ENCODE measurements at places on chromosomes 7 and 10. TPM values are rescaled to one million over a fixed set of nuclear protein-coding genes. Genes with fewer than 3 reads are reported as not detected.

GRCh38 chr7:46485481-46486065, 564.5 kb upstream of the IGFBP3 start:
- H3K4me1 ChIP-seq = peaks cover 37% of the 10 kb centered on the region
- H3K27me3 ChIP-seq = no peaks in the 10 kb centered on the region
- DNase-seq = no peak
- H3K36me3 ChIP-seq = peaks cover 3% of the 10 kb centered on the region
- no peak overlapping the region for H3K4me3 ChIP-seq

DNA sequence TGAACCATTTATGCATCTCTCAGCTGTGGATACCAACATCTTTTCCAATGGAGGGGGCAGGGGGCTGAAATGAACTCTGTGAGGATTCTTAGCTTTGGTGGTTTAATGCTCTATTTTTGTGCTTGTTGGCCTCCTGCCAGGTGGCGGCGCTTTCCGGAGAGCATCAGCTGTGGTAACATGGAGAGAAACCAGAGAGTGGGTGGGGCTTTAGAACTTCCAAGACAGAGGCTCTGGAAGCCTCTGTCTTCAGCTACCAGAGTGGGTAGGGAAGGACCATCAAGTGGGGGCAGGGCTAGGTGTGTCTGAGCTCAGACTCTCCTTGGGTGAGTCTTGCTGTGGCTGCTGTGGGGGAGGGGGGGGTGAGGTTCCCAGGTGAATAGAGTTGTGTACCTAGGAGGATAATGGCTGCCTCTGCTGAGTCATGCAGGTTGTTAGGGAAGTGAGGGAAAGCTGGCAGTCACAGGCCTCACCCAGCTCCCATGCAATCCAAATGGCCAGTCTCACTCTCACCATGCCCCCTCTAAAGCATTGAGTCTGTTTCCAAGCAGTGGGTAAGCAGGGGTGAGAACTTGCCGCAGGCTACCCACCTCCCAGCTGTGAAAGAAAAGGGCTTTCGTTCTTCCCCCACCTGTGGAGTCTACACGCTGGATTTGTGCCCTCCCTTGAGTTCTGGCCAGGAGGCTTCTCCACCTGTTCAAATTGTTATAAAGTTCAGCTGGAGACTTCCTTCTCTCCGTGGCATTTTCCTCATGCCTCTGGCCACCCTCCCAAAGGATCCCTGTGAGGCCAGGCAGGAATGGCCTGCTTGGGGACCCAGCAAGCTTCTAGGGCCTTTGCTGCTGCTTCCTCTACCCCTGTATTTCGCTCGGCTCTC, 527.0 kb downstream of the NEBL start:
- no peak overlapping the region for H3K4me3 ChIP-seq
- DNase-seq = no peak
- no peak overlapping the region for H3K27ac ChIP-seq
- no peaks in the 10 kb centered on the region for H3K27me3 ChIP-seq

Gene PTPRZ1
- total RNA-seq = 3.4 TPM

GRCh38 chr10:45410807-45411606, 37.0 kb downstream of the ALOX5 start:
- peaks cover 36% of the 10 kb centered on the region for H3K27me3 ChIP-seq
- DNase-seq = no peak
- H3K4me1 ChIP-seq = peaks cover 3% of the 10 kb centered on the region
- no peak overlapping the region for H3K4me3 ChIP-seq
- no peaks in the 10 kb centered on the region for H3K36me3 ChIP-seq

DNA sequence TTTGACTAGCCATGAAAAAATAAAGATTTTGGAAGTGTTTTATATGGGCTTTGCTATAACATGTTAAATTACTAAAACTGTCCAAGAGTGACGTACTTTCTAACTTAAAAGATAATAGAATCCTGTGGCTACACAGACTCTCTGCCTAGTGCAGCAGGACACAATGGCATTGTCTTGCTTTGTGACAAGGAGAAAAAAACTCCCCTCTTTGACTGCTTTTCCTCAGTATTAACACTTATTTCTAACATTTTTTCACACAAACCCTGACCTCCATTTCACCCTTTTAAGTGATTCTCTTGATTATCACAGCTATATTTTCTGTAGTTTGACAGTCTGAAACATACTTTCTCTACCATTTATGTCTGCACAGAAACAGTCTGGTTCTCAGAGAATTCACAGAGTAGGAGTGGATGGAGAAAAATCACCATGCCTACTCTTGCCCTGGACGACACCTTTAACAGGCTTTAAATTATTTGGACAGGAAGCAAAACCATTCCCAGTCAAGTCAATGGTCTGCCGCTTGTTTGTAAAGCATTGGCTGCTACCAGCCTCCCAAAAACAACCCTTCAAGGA, 336.3 kb upstream of the SMIM30 start:
- no peaks in the 10 kb centered on the region for H3K36me3 ChIP-seq
- no peaks in the 10 kb centered on the region for H3K27me3 ChIP-seq
- no peak overlapping the region for H3K27ac ChIP-seq
- no peak for DNase-seq

GRCh38 chr10:133347710-133348517, 741 bp downstream of the PRAP1 start:
- H3K27me3 ChIP-seq = peaks cover 26% of the 10 kb centered on the region
- H3K27ac ChIP-seq = no peak overlapping the region
- H3K4me3 ChIP-seq = no peak overlapping the region

DNA sequence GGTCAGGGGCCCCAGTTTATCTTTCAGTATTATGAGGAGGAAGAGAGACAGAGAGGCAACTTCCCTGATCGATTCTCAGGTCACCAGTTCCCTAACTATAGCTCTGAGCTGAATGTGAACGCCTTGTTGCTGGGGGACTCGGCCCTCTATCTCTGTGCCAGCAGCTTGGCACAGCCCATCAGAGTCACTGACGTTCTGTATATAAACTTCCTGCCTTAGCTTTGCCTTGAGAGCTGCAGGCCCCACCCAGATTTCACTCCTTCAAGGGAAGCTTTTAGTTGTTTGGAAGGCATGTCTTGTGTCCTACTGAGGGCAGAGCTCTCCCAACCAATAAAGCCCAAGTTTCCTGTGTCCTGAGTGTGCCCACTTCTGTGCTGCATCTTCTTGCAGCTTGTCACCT, 242.5 kb upstream of the PRSS58 start:
- H3K27me3 ChIP-seq = peaks cover 30% of the 10 kb centered on the region
- peaks cover 9% of the 10 kb centered on the region for H3K4me1 ChIP-seq
- DNase-seq = no peak
- no peak overlapping the region for H3K4me3 ChIP-seq
- no peak overlapping the region for H3K27ac ChIP-seq

DNA sequence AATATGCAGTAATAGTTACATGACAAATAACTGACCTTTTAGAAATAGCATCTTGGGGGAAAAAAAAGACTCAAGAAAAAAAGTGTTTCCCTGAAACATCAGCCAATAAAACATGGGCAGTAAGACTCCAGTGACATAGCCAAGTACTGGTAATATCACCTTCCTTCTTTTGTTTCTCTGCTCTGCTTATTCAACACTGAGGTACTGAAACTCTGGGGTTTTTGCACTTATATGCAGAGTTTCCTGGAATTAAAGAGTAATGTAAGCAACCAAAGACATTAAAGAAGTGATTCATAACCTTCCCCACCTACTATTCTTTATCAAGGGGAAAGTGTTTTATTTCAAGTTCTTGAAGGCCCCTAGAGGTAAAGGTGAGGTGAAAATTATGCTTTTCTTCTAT, 414.5 kb downstream of the GRM8 start:
- H3K36me3 ChIP-seq = no peaks in the 10 kb centered on the region
- H3K27me3 ChIP-seq = peaks cover 9% of the 10 kb centered on the region
- H3K4me3 ChIP-seq = no peak overlapping the region

- no peaks in the 10 kb centered on the region for H3K36me3 ChIP-seq
- H3K4me1 ChIP-seq = peaks cover 9% of the 10 kb centered on the region
- no peak for DNase-seq
- peak within 1 kb of the TSS; percentile 24 for H3K27ac ChIP-seq
- no peak within 1 kb of the TSS for H3K4me3 ChIP-seq
These were observed at the start of gene HK1 for GRCh38 chr10:69278446-69278963. Gene HK1 (plus strand): TSS chr10:69278496.

DNA sequence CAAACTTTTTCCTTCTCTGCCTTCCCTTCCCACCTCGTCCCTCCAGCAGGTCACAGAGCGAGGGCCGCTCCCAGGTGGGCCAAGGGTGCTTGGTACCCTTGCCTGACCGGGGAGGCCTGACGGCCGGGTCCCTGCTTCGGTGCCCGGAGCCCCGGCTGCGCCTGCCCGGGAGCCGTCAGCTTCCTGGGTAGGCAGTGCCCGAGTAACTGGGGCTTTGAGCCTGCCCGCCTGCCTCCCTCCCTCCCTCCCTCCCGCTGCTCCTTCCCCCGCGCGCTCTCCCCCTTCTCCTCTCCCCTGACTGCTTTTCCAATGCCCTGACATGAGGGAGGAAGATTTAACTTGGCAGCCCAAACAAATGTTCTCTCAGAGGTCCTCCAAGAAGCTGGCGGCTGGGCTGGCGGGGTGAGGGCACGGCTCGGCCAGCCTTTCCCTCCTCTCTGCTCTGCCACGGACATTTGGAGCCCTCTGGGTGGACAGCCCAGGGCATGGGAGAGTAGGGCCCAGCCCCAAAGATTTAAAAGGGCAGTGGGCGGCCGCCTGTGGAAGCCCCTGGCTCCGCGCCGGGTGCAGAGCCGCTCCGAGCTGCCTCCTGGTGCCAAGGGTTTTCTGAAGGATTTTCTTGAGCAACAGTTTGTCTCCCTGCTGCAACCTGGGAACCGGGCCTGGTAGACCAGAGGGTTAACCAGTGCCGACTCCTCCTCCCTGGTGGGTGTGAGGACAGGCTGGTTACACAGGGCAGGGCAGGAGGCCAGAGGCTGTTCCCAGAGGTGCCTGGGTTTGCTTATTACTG, 2.0 kb downstream of the ZMIZ1 start:
- DNase-seq = no peak
- H3K4me1 ChIP-seq = peaks cover 58% of the 10 kb centered on the region
- peak overlapping the region; percentile 98 for H3K4me3 ChIP-seq
- H3K36me3 ChIP-seq = no peaks in the 10 kb centered on the region
- H3K27me3 ChIP-seq = no peaks in the 10 kb centered on the region

DNA sequence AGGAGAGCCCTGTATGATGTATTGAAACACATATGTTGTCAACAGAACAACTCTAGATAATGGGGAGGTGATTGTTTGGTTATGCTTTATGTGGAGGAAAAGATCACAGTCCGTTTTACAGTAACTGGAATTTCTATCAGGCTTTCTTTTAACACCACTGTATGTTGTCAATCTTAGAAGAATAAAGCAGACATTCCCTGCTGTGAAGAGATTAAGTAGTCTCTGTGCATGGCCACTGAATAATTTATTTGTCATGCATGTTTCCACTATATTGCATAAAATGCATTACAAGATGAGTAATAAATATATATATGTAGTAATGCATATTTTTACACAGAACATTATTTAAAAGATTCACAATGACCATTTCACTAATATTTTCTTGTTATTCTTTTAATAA, 440.0 kb downstream of the ANKRD7 start:
- DNase-seq = no peak
- H3K27ac ChIP-seq = no peak overlapping the region

DNA sequence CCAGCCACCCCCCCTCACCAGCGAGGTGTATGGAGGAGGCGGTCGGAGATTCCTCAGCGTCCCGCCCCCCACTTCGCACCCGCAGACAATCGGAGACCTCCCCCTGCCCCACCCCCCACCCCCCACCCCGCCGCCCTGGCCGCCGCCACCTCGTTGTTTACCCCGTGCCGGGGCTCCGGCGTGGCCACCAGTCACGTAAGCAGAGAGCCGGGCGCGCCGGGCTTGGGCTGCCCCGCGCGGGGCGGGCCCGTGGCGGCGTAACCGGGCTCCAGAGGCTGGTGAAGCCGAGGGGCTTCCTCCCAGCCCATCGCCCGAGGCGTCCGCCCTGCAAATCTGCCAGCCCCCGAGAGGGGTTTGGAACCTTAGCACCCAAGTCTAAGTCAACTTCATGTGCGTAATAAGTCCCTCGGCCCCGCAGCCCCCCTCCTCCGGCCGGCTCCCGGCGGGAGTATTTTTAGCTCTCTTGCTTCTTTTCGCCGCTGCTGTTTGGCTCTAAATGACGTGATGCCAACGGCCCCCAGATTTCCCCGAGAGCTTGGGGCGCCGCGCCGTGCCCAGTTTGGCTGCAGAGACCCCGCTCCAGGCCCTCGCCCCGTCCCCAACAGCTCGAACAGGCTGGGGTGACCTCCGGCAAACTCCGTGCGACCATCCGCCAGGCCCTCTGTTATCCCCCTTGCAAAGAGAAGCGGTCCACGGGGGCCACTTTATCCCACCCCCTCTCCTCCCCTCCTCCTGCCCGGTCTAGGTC, 2.7 kb downstream of the MXI1 start:
- H3K4me1 ChIP-seq = peaks cover 11% of the 10 kb centered on the region
- DNase-seq = peak; percentile 65
- H3K27ac ChIP-seq = peak overlapping the region; percentile 98
- peaks cover 6% of the 10 kb centered on the region for H3K27me3 ChIP-seq
- H3K36me3 ChIP-seq = peaks cover 1% of the 10 kb centered on the region

DNA sequence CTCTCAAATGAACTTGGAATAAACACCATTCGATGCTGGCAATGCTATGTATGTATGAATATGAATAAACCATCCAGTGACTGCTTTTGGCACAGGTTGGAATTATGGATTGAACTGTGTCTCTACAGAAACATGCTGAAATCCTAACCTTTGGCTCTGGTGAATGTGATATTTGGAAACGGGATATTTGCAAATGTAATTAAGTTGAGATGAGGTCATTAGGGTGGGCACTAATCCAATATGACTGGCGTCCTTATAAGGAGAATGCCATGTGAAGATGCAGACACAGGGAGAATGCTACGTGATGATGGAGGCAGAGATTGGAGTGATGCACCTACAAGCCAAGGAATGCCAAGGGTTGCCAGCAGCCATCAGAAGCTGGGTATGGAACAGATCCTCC, 3.4 kb upstream of the ACTR3B start:
- H3K27me3 ChIP-seq = peaks cover 9% of the 10 kb centered on the region
- no peak overlapping the region for H3K27ac ChIP-seq
- H3K4me1 ChIP-seq = peaks cover 10% of the 10 kb centered on the region
- no peak overlapping the region for H3K4me3 ChIP-seq
- no peak for DNase-seq
- no peaks in the 10 kb centered on the region for H3K36me3 ChIP-seq

DNA sequence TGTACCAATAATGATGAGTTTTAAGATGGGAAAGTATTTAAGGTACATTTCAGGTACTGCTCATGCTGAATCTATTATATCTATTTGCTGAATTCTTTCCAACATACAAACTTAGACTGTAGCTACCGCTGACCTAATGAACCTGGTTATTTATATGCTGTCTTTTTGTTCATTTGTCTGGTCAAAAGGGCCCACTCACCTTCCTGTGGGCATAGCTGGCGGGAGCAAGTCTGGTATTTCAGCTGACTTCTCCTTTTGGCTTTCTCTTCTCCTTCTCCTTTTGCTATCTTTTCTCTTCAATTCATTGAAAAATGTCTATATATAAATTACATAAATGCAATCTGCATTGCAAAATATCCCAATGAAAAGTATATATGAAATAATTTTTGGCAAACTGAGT, 9.5 kb downstream of the PLXDC2 start:
- peak overlapping the region; percentile 45 for H3K27ac ChIP-seq
- H3K4me1 ChIP-seq = peaks cover 63% of the 10 kb centered on the region
- no peak for DNase-seq
- peaks cover 9% of the 10 kb centered on the region for H3K36me3 ChIP-seq
- no peaks in the 10 kb centered on the region for H3K27me3 ChIP-seq

Measured in mesothelial cell of epicardium (in vitro differentiated cells).